ENCODE measurements at places on chromosomes 7 and 10. TPM values are rescaled to one million over a fixed set of nuclear protein-coding genes. Genes with fewer than 3 reads are reported as not detected.

GRCh38 chr7:113892818-113893217 is 26.0 kb downstream of the PPP1R3A start:
- DNase-seq: no peak

DNA sequence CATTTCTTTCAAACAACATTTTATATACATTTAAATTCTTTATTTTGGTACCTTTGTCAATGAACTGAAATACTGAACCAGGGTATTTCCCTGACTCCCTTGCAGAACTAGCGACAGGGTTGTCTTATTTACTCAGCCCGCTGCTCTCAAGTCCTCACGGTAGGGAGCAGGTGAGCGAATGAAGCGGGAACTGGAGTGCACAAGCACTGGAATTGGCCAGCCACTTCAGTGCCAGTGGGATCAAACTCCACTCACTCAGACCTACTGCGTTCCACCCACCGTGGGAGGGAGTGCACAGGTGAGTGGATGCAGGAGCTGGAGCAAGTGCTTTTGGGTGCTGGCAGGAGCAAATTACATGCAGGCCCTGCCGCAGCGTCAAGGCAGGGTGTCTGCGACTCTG is 28.1 kb upstream of the NEUROD6 start:
- no peak for DNase-seq

- no peak for DNase-seq
Measured at GRCh38 chr10:51224671-51225161, 150.4 kb downstream of the PRKG1 start.

DNA sequence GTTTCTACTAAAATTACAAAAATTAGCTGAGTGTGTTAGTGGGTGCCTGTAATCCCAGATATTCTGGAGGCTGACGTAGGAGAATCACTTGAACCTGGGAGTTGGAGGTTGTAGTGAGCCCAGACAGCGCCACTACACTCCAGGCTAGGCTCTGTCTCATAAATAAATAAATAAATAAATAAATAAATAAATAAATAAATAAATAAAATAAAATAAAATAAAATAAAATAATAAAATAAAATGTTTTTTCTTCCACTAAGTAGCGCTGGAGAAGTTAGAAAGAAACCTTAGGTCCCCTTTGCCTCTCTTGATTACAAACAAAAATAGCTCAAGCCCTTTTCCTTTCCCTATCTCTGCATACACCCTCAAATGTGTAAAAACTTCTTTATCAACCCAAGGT is 525.9 kb downstream of the IPMK start:
- no peak for DNase-seq

GRCh38 chr10:123213192-123213591 is 59.0 kb downstream of the BUB3 start:
- no peak for DNase-seq

DNA sequence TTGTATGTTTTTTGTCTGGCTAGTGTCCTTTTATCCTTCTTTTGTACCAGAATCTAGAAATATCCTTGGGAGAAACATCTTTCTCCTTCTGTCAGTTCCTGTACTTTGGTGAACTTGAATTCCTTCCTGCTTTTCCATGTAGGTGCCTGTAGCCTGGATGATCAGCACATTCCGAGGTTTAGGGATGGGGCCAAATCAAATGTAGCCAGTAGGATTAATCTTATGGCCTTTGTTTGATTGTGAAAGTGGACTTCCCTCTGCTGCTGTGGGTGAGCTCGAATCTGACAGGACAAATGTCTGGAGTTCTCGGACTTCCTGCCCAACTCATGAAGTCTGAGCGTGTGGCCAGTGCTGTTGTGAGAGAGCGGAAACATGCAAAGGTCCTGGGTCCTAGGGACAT is 33.2 kb upstream of the NAMPT start:
- DNase-seq: no peak

The SERPINE1 gene
- total RNA-seq: 41.6 TPM

The IQCE gene
- total RNA-seq: 12.0 TPM

The ERVW-1 gene
- total RNA-seq: not detected

The BAMBI gene
- 54.8 TPM for total RNA-seq

The PTPRE gene
- total RNA-seq: 24.3 TPM

Data from left cardiac atrium (tissue), 4 donors.